ENCODE measurements at places on chromosomes 12 and 14.

DNA sequence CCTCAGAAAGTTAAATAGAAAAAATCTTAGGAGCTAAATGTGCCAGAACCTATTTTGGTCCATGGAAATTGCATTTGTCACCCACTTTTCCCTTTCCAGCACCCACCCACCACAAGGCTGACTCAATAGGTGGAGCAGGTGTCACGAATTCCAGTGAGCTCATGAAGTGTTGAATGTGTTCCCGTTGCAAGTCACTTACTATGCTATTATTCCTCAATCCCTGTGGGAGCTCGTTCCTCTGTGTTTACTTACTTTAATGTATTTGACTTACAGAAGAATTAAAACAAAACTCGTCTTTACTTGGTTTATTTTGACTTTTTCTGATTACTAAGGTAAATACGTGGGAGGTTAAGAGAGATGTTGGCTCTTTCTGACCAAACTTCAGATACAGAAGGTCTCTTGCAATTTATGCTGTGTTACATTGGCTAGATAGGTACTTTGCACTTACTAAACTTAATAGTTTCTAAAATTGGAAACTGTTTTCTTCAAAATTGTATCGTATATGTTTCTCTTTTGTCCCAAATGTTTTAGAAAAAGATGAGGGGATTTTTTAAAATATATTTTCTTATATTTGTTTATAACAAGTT lies 269.4 kb upstream of the NOVA1 start:
- ATAC-seq, result no peak

GRCh38 chr12:52066346-52067080 lies 3.3 kb upstream of the ATG101 start:
- no peak for ATAC-seq

GRCh38 chr12:121786440-121786825 lies 7.1 kb downstream of the RHOF start:
- no peak for ATAC-seq

DNA sequence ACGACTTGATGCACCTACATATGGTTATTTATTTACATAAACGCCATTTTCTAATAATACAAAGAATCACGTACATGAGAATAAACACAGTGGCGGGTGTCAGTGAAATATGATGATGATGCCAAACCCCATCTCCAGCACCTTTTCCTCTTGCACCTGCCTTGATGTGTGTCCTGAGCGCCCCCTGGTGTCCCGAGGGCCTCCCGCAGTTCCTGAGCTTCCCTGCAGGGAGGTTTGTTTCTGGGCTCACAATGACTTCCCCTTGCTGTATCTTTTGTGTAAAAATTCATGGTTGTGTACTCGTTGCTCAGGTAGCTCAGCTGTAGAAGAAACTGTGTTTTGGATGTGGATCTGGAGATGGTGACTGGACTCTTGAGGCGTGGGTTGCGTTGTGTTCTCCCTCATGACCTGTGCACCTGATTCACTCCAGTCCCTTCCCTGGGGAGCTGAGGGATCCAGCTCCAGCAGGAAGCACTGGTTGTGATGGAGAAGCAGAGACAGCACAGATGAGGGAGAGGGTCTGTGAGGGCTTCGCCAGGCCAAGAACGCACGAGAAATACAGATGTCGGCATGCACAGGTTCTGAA lies 1037.8 kb downstream of the TMEM121 start:
- ATAC-seq, result peak; percentile 71

- no peak for ATAC-seq
Observed at GRCh38 chr12:66066137-66066928, 64.2 kb downstream of the LLPH start.

DNA sequence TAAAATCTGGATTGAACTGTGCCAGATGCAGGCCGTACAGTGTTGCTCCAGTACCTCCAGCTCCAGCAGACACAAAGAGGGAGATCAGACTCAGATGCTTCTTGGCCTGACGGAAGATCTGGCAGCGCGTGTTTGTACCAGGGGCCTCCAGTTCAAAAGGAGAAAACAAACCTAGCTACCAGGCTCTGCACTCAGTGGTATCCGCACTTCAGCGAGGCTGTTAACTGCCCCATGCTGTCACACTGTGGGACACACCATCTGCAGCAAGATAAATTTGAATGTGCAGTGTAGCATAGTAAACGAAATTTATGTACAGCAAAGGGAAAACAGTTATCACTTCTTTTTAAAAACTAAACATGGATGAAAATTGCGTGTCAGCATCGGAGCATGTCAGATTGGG lies 5.1 kb downstream of the DYNC1H1 start:
- ATAC-seq, result no peak

- no peak for ATAC-seq
Observed at GRCh38 chr14:73851000-73851399, 631 bp upstream of the PTGR2 start.

DNA sequence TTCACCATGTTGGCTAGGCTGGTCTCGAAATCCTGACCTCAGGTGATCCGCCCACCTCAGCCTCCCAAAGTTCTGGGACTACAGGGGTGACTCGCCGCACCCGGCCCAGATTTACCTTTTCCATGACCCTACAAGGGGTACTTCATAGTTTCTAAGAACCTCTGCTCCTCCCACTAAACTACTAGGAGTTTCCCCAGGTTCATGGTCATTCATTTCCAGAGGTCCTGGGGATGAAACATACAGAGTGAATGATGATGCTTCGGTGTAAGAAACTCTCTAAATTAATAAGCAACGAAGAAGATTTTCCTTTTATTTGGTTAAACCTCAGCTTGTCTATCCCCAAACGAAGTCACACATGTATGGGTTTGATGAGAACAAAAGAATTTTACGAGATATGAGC lies 56.9 kb downstream of the AMN start:
- ATAC-seq, result no peak

DNA sequence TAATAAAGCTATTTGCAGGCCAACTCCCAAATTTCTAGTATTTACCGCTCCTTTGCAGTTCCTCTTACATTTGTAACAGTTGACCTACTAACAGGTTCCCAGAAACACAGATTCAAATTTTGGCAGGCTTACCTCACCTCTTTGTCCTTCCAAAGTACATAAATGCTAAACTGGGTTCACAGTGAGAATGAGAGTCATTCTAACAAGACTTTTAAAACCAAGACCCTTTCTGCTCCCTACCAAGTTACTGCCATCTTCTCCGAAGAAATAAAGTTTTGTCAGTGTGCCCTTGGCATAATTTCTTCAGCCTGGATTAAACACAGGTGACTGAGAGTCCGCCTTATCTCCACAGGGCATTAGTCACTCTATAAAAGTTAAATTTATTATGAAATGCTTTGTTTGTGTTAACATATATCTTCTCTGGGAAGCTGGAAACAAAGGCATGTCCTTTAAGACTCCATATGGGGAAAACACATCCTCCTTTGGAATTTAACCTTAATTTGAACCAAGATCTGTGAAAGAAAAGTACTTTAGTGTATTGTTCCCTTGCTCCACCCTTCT lies 28.2 kb downstream of the FOXA1 start:
- ATAC-seq, result no peak

DNA sequence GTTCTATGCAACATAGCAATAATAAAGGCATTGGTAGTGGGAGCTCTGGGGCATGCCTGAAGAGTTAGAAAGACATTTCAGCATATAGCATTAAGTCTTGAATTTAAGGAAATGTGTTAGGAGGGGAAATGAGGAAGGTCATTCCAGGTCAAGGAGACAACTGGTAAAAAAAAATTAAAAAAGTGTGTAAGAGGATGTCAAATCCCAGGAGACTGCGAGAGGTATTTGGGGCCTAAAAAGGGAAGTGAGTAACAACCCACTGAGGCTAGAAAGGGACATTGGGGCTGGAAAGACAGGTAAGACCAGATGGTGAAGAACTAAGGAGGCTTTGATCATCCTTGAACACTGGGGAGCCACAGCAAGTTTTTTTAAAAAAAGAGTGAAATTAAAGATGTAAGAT lies 152.9 kb downstream of the SLC25A21 start:
- no peak for ATAC-seq

DNA sequence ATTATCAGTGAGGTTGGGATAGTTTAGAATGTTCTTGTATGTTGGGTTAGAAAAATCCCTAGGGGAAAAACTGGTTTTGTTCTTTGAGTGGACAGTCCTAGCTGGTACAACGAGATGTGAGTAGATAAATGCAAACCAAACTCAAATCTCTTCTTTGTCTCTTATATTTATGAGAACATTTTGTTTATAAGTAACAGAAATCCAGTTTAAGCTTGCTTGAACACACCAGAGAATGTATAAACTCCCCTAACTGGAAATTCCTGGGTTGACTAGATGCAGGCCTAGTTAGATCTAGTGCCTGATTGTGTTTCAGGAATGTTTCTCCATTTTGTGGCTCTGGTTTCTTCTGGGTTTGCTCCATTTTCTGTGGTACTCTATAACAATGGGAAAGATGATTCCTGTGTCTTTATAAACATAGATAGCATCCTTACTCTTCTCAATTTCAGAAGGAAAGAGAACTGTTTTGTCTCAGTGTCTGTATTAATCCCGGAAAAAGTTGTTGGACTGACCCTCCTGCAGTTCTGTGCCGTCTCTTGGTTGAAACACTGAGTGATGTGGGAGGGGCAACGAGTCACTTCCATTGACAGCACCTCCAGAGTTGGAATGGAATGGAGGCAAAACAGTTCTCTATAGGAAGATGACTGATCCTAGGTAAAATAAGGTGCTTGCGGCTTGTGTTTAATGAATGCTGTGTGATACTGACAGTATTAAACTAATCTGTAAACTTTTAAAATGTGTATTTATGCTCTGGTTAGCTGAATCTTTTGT lies 244.8 kb downstream of the TMTC2 start:
- ATAC-seq, result no peak

DNA sequence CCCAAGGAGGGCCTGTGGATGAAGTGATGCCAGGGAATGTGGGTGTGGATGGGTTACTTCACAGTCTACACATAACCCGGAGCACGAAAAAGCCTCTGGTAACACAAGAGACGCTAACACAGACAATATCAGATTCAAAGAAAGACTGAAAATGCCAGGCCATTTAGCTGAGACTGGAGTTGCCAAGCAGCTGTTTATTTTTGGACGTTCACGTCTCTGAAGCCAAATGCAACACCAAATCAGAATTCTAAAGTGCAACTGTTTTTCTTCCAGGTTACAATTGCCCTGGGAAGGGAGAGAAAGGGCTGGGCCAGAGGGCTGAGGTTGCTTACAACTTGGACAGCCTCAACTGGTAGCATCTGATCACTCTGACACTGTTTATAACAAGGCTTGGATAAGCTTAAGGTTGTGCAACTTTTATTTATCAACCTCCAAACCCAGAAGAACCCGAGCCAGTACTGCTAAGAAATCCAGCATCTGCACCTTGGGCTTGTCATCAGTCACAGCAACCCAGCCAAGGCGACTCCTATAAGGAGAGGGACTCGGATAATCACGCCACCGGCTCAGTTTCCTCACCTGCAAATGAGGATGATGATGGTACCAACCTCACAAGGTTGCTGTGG lies 24.8 kb downstream of the NUAK1 start:
- no peak for ATAC-seq

DNA sequence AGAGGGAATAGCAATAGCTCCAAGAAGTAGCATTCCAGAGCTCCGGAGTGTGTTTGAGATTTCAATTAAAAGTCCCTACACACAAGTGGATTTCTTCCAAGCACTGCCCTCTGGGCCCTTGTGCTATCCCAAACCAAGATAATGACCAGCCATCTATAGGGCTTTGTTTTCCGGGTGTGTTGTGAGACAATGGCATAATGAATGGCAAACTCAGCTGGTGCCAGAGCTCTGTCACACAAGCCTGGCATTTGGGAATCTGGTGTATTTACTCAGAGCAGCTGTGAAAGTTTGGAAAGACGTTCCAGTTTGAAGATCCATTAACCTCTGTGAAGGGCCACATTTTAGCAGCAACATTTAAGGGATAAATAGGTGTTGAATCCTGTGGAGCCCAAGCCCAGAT lies 61.2 kb upstream of the TMTC2 start:
- ATAC-seq, result no peak

GRCh38 chr14:105325716-105326567 lies 11.4 kb downstream of the PACS2 start:
- no peak for ATAC-seq

- ATAC-seq, result peak; percentile 50
Observed at GRCh38 chr14:103748534-103748857, 32.9 kb downstream of the ZFYVE21 start.

GRCh38 chr14:25113394-25113793 lies 63.4 kb upstream of the STXBP6 start:
- no peak for ATAC-seq

GRCh38 chr12:22374508-22374907 lies 40.0 kb upstream of the ST8SIA1 start:
- peak; percentile 68 for ATAC-seq

DNA sequence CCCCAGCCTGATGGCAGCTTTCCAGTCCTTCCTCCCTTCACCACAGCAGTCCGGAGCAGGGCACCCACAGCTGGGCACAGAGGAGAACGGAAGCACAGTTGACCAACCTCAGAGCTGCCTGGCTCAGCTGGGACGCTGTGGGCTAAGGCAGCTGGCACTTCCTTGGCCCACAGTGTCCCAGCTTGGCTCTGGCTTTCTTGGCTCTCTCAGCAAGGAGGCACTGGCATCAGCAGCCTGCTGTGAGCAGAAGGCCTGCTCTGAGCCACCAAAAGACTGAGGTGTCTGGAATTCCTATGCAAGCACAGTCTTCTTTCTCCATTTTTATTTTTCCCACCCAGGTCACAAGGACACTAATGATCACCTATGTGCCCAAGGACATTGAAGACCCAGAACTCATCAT lies 32.6 kb downstream of the NGB start:
- no peak for ATAC-seq

DNA sequence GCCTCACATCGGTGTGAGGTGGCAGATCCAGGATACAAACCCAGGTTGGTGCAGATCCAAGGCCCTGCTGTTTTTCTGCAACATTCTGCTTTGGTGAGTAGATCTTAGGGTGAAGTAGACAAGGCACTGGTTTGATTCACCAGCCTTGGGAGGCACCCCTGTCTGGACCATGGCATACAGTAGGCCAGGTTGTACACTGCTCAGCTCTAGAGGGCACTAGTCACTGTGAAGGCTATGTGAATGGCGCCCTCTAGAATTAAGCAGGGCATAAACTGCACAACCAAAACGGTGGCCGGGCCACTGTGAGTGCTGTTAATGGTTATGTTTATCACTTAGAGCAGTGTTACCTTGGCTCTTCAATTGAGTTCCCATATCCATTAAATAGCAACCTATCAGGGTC lies 280.6 kb upstream of the PWP1 start:
- ATAC-seq, result peak; percentile 39

DNA sequence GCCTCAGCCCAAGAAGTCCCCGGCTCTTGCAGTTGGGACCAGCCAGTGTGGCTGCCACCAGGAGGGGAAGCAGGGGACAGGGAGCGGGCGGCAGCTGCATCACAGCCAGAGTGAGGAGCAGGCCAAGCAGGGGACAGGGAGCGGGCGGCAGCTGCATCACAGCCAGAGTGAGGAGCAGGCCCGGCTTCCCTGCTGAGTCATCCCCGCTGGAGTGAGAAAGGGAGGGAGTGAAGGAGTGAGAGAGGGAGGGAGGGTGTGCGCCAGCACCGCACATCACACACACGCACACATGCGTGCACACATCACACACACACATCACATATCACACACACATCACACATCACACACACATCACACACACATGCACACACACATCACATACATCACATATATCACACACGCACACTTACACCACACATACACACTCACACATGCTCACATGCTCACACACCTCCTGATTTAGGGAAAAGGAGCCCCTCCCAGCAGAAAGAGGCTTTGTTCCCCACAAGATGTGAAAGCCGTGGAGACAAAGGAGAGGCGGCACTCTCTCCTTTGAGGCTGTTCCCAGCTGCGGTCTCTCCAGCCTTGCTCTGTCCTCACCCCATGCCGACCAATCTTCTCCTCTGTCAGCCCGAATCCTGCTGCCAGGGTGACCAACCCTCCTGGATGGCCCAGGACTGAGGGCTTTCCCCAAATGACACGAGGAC lies 16.7 kb upstream of the ZDHHC22 start:
- no peak for ATAC-seq

GRCh38 chr14:31950764-31951637 lies 126.1 kb upstream of the ARHGAP5 start:
- ATAC-seq, result no peak
